ENCODE measurements at places on chromosomes 2 and 18.

GRCh38 chr18:48485828-48486405, 52.9 kb upstream of the CTIF start:
- no peak for DNase-seq

DNA sequence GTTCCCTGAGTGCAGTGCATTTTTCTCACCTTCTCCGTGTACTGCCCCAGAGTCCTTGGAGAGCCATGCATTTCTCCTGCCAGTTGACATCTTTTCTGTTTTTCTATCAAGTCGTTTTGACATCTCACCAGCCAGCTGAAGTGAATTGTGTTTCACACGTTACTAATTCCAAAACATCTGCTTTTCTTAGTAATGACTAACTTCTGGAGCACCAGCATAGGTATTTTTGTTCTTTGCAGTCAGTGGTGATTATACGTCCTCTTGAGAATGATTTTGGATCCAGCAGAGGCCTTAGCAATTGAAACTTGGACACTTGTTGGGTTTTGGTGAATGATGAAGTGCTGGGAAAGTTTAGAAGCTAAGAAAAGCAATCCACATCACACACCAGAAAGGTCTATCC, 112.5 kb downstream of the PIK3C3 start:
- DNase-seq = no peak

DNA sequence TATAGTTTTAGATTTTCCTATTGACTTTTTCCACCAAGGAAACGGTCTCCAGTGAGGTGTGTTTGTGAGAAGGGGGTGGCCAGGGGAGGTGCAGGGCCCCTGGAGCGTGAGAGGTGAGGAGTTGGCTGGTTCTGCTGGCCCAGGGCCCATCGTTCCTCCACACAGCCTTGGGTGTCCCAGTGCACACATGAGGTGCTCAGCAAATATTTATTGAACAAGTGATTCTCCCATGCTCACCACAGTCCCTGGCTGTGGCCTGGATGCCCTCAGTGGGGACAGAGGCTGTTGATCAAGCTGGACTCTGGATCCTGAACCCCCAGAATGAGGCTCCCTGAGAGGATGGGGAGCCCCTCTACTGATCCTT, 5.0 kb downstream of the HAAO start:
- DNase-seq = no peak

DNA sequence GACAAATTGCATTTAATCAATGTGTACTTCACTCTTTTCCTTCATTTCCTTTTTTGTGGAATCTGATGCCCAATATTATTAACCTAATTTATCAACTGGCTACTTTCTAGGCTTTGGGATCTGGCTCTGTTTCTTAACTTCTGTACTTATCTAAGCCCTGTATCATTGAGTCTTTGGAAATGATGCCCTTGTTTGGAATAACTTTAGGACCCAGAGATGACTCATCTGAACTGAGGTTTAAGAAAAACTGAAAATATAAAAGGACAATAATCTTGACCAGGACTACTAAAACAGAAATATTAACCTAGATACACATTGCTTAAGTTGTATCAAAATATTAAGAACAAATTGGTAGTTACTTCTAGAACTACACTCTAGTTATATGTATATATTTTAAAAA, 600.8 kb downstream of the CPS1 start:
- DNase-seq = no peak

- peak; percentile 15 for DNase-seq
Observed at GRCh38 chr2:241734467-241735208, at the start of gene D2HGDH. Gene D2HGDH (plus strand): TSS chr2:241734630. CDS start chr2:241735225, 595 bp downstream.

DNA sequence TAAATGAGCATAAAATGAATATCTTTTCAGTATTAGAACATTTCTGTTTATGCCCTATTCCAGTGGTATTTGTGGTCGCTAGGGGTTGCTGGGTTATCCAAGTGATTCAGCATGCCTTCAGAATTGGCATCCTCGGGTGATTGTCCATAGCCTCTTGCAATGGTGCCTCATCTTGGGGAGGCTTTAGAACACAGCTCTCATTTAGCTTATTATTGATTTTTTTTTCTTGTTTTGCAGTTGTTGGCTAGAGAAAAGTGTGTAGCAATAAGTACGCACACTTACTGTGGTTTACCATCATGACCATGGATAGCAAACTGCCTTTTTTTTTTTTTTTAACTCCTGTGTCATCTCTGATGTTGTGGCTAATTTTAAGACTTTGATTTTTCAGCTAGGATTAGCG, 33.6 kb downstream of the PLEKHA3 start:
- no peak for DNase-seq

GRCh38 chr18:715626-716025, 3.2 kb upstream of the ENOSF1 start:
- no peak for DNase-seq

GRCh38 chr2:105925390-105925789, 180.7 kb downstream of the NCK2 start:
- DNase-seq = no peak

DNA sequence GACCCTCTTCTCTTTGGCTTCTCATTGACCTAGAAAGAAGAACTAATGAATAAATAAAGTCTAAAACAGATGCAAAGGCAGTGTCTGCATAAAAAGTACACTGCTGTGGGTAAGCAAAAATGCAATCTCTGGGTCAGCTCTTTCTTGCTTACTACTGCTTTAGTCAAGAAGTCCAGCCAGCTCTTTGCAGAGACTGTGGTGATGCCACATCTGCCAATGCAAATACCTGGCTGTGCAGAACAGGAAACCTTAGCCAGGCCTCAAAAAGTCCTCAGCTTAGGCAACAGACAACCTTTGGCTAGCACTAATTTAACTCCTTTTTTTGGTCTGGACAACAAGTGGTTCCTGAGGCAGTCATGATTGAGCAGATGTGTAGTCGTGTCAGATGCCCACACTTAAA, 73.6 kb upstream of the RND3 start:
- no peak for DNase-seq

- no peak for DNase-seq
Observed at GRCh38 chr18:49677081-49677480, 115.2 kb downstream of the LIPG start.

GRCh38 chr2:79711098-79711497, 198.2 kb downstream of the CTNNA2 start:
- DNase-seq = no peak

- no peak for DNase-seq
Observed at GRCh38 chr2:202064171-202064880, 8.7 kb upstream of the KIAA2012 start.

DNA sequence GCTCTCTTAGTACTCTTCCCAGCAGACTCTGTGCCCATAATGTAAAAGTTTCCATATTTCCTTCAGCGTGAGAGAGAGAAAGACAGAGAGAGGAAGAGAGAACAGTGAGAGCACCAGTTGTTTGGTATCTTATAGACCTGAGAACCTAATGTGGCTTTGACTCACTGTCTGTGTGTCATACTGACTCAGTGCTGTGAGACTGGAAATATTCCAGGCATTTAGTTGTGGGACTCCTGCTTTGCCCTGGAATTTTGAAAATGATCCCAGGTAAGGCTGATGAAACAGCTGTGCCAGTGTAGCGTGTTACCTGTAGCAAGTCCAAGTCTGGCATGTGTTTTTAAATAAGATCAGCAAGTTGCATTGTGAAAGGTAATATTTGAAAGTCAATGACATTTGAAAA, 87.9 kb upstream of the KCNH7 start:
- DNase-seq = no peak

- DNase-seq = peak; percentile 59
Observed at GRCh38 chr2:199818026-199818425, 33.0 kb downstream of the FTCDNL1 start.

DNA sequence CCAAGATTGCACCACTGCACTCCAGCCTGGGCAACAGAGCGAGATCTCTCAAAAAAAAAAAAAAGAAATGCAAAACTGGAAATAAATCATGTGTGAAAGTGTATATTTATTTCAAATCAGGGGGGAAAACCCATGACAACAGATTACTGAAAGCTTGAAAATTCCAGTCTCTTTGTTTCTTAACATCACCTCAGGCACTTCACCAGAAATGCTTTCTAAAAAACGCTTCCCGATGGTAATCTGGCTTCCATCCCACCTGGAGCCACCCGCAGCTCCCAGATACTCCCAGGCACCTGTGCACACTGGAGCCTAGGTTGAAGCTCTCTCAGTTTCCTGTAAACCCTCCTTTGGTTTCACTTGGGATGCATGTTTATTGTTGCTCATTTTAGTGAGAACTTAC, 7.2 kb upstream of the ITGB6 start:
- DNase-seq = no peak

GRCh38 chr2:85998071-85998991, 107.4 kb downstream of the POLR1A start:
- DNase-seq = no peak

DNA sequence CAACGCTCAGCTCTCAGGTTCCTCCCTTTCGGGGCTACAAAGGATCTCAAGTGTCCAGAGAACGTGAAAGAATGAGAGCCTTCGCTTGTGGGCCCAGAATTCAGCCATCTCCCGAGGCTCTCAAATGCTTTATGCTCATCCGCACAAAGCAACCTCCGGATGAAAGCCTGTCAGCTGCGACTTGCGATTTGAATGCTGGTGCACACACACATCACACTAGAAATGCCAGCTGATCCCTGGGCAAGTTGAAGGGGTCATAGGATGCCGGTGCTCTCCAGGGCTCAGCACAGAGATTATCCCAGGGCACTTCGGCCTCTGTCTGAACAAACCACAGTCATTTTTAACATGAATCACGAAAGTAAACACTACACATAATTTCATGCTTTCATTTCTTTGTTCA, 141.8 kb upstream of the MYT1L start:
- DNase-seq = no peak

DNA sequence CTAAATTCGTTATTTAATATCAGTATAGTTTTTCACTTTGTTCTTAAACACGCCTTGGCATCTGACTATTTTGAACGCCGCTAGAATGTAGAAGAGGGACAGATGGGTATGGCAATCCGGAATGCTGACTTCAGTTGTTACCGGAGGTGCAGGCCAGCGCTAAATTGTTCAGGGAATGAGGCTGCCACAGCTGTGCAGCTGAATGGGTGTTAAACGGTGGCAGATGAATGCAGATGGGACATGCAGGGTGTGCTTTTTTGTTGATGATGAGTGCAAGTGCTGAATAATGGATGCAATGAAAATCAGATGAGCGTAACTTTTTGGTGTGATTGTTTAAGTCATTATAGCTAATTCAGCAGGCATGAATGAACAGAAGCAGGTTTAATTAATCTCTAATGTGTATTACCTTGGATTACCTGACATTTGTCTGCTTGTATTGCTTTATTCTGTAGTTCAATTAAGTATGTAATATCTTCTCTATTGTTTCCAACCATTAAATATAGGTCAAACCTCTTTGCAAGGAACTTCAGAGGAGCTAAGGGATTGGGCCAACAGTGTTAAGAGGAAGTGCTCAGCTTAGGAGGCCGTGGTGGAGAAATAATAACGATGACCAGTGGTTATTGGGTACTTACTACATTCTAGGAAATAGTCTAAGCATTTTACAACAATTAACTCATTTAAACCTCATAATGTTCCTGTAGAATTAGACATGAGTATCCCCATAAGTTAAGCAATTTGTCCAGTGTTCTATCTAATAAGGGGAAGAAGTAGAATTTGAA, 11.9 kb upstream of the CREG2 start:
- DNase-seq = no peak

- no peak for DNase-seq
Observed at GRCh38 chr2:157324331-157324843, 1.2 kb downstream of the ERMN start.

- no peak for DNase-seq
Observed at GRCh38 chr2:221389904-221390303, 182.2 kb downstream of the EPHA4 start.

GRCh38 chr18:35042389-35043071, 1.3 kb downstream of the MAPRE2 start:
- no peak for DNase-seq

DNA sequence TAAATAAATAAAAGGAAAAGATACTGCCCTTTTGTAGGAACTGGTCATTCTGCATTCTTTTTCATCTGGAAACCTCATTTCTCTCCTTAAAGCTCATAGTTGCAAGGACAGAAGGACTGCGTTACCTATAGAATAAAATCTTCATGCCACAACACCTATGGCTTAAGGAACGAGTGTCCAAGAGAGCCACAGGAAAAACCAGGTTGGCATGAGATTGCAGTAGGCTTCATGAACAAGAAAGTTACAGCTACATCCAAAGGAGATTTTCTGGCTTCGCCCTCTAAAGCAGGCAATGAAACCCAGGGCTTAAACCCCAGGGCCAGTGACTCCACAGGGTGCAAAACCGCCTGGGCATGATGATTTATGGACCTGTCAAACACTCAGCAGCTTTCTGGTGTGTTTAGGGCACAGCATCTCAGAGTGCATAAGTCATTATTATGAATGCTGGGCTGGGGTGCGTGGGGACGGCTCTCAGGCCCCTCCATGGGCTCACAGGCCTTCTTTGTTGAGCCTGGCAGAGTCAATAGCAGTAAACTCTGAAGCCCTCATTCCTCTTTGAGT, 30.7 kb upstream of the PIEZO2 start:
- DNase-seq = no peak

- DNase-seq = no peak
Observed at GRCh38 chr2:222866358-222866960, 5.6 kb downstream of the ACSL3 start.

GRCh38 chr18:57038395-57038794, 108.5 kb upstream of the BOD1L2 start:
- DNase-seq = no peak

DNA sequence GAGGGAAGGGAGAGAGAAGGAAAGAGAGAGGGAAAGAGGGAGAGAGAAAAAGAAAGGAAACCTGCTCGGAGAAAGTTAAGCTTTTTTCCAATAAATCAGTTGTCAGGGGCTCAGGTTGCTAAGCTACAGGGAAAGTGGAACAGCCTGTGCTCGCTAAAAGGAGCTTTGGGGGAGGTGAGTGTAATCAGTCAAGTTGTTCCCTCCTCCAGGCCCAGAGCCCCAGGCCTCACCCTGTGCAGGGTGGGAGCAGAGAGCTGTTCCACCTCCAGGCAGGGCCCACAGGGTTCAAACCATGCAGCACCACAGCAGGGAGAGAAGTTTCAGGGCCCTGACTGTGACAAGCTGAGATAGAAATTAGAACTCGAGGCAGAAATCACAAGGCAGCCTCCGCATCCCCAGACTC, 56.4 kb upstream of the PPP1CB start:
- no peak for DNase-seq

DNA sequence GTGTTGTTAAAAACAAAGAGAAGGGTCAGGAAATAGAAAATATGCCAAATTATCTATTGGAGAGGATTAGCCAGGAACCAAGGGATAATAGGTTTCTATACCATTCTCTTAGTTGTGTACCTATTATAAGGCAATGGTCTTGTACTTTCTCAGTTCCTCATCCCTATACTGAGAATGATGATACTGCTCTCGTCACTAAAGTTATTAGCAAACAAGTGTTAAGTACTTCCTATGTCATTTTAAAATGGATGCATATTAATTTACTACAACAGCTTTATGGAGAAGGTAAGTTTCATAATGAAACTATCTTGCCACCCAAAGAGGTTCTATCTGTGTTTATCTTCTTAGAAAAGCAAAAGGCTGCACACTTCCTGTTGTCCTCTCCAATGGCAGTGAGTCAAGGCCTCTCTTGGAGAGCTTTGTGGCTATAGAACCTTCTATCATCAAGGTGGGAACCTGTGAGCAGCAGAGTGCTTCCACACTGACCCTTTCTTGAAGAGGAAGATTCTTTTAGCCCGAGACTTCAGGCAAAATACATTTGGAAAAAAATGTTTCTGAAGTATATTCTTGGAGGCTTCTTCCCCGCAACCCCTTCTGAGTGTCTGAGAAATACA, 460.7 kb upstream of the FANCL start:
- no peak for DNase-seq

GRCh38 chr2:188142088-188142487, 149.6 kb upstream of the GULP1 start:
- no peak for DNase-seq
